ENCODE measurements at places on chromosomes 3 and 15.

GRCh38 chr15:101008158-101009139 is 89.3 kb downstream of the LRRK1 start:
- DNase-seq, result peak; percentile 90

DNA sequence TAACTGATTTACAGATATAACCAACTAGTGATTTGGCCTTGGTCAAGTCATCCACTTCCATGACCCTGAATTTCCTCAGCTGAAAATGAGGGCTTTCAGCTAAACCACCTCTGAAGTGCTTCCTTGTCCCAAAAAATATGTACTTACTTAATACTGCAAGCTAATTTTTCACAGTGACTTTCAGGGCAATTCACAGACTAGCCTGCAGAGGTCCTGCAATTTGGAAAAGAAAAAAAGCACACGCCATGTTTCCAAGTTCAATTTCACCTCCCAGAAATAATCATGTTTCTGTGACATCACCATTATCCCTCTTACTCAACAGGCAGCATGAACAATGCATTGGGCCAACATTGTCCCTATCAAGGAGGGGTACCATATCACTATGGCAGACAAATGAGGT is 218.2 kb downstream of the SHOX2 start:
- no peak for DNase-seq

GRCh38 chr3:71454512-71455403 is 128.8 kb downstream of the FOXP1 start:
- DNase-seq, result no peak

DNA sequence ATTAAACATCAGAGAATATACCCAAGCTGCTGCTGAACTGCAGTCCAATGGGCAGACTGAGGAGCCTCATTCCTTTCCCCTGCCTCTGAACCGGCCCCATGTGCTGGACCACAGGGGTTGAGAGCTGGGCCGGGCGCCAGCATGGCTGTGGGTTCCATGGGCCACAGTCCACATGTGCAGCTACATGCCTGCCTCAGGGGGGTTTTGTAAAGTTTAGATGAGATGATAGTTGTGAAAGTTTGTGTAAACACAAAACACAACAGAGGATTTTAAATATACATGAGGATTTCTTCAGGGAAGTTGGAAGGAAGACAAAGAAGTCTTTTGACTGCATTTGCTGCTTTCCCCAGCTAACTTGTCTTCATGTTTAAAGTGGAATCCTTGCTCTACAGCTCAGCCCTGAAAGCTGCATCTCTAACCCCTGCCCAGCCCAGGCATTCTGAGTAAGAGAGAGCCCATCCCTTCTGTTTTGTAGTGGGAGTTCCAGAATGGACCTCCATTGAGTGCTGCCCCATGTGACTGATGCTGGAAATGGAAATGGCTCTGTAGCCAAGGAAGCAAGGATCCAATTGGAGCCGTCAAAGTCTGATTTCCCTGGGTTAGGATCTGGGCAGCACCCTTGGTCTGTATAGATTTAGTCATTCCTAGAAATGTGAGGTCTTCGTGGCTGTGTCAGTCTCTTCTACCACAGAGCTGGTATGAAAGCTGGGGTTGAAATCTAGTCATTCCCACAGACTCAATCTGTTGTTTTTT is 17.5 kb downstream of the SLC12A8 start:
- DNase-seq, result no peak

DNA sequence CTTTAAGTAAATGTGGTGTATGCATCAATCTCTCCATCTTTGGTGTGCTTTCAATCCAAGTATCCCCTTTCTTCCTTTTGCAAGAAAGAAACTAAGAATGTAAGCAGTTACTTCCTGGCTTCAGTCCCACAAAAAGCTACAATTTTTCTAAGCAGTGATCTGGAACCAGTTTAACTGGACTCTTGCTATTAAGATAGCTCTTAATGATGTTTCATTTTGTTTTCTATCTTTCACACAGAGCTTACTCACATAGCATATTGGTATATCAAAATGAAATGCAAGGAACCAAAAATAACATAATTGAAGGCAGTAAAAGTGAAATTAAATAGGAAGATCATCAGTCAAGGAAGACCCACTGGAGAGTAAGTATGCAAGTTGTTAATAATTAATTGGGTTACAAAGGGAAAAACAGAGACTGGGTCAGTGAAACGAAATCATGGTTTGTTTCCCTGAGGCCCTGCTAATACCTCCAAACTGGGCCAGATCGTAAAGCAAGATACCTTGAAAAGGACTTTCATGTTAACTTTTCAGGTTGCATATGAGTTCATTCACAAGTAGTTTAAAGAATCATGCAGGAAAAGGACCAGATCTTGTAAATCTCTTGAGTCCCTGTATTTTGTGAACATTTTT is 41.9 kb downstream of the GPR160 start:
- DNase-seq, result no peak

DNA sequence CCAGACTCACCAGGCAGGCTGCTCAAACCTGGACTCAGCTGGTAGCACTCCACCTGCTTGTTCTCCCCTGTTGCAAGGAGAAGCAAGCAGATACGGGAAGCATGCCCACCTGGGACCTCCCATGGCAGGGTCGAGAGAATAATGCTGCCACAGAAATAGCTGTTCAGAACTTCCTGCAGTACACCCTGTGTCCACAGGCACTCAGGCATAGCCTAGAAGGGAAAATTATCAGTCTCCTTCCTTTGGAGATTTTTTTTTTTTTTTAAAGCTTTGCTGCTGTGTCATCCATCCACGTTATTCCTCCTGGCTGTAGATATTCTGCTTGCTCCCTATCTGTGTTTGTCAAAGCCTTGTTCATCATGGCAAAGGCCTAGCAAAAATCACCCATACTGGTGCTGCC is 32.7 kb upstream of the RPS17 start:
- no peak for DNase-seq

GRCh38 chr3:196093317-196094111 is 11.6 kb upstream of the TFRC start:
- DNase-seq, result no peak

GRCh38 chr3:62632510-62633294 is 242.5 kb downstream of the CADPS start:
- no peak for DNase-seq

DNA sequence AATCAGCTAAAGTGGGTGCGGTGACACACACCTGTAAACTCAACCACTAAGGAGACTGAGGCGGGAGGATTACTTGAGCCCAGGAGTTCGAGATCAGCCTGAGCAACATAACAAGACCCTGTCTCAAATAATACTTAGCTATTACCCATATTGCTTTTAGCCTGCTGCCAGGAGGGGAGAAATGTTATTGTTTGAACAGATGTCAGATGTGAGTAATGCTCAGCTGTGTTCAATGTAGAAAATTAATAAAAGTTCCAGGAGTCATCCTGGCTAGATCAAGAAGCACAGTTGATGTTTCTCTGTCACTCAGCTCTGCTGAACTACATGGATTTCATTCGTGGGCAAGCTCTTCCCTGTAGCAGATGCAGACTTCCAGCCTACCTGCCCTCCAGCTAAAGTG is 22.2 kb downstream of the LSM3 start:
- DNase-seq, result no peak

DNA sequence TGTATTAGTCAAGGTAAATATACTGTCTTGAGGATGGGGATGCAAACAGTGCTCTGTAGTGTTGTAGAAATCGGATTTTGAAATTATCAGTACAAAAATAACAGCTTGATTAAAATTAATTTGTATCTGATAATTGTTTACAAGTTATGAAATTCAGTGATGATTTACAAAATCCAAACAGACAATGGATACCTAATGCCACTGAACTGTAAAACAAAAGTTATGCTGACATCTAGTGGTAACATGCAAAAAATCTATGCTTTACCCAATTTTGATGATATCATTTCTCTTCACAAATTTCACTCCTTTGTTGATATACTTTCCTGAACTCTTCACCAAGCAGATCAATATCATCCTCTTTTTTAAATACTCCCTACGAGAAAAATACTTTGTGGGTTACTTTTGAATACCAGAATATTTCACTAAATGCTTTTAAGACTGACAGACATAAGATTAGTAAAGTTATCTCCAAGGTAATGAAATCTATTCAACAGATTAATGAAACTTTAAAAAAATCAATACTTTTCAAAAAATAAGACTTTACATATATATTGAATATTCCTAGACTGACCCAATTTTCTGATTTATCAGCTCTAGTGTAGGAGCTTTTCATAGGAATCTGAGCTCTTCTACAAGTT is 36.0 kb downstream of the MNS1 start:
- DNase-seq, result no peak

DNA sequence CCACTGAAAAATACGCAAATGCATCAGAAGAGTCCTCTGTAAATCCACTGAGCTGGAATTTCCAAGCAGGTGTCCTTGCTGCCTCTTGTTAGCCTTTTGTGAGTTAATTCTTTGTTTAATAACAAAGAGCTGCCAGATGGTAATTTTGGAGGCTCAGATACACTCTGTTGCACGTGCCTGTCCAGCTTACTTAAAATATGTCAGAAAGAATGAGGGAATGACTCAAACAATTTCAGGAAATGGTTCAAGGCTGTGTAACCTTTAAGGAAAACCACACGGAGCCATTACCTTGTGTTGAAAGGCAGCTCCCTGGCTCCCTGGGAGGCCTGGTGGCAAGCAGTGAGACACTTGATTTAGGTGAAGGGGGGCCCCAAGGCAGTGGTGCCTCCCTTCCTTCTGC is 302.2 kb upstream of the CTDSPL start:
- DNase-seq, result no peak

- DNase-seq, result no peak
Observed at GRCh38 chr15:74823324-74823723, 3.1 kb upstream of the CPLX3 start.
